A673 (cell line): ENCODE measurements at places on chromosomes 2 and 18. TPM values are rescaled to one million over a fixed set of nuclear protein-coding genes. Genes with fewer than 3 reads are reported as not detected.

DPP10 gene
- not detected in 2 replicates for total RNA-seq

GGCX gene
- 60.5 and 61.8 TPM in 2 replicates for total RNA-seq

DCAF17 gene
- total RNA-seq = 25.0 and 26.1 TPM in 2 replicates

CLEC4F gene
- 0.67 and 1.1 TPM in 2 replicates for total RNA-seq

MYCN gene
- 2.8 and 3.4 TPM in 2 replicates for total RNA-seq

CFAP53 gene
- 0.22 and 0.26 TPM in 2 replicates for total RNA-seq

FHOD3 gene
- total RNA-seq = 0.26 and 0.34 TPM in 2 replicates

ALPP gene
- not detected in 2 replicates for total RNA-seq

MYOM1 gene
- 0.37 and 0.46 TPM in 2 replicates for total RNA-seq

ZNF521 gene
- total RNA-seq = not detected in 2 replicates

IL1B gene
- 1.3 and 2.1 TPM in 2 replicates for total RNA-seq

- H3K36me3 ChIP-seq = no peaks in the 10 kb centered on the region
- no peak overlapping the region for H3K27ac ChIP-seq
- H3K4me1 ChIP-seq = peaks cover 13% of the 10 kb centered on the region
- no peaks in the 10 kb centered on the region for H3K27me3 ChIP-seq
- no peak overlapping the region for H3K4me3 ChIP-seq
- DNase-seq = peak; percentile 59
Observed at GRCh38 chr2:196277002-196277401, 105.6 kb upstream of the STK17B start.

- no peak overlapping the region for H3K27ac ChIP-seq
- no peak for DNase-seq
- no peak overlapping the region for H3K4me3 ChIP-seq
- no peaks in the 10 kb centered on the region for H3K27me3 ChIP-seq
- H3K4me1 ChIP-seq = no peaks in the 10 kb centered on the region
- no peaks in the 10 kb centered on the region for H3K36me3 ChIP-seq
Observed at GRCh38 chr18:42069036-42069435, 114.0 kb downstream of the PIK3C3 start.

DNA sequence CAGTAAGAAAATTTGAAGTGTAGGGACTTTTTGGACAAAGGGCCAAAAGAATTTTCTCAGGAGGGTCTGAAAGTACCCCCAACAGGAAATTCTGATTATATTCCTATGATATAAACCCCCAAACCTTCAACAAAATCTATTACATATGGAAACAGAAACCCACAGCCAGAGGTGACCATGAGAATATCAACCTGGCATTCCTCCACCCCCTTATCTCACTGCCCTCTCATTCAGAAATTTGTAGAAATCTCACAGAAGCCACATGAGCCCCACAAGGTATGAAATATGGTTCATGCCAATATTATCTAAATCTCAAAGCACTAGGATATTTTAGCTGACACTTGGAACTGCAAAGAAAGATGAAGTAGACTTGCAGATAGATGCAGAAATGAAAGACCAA lies 31.0 kb upstream of the RBBP8 start:
- no peaks in the 10 kb centered on the region for H3K27me3 ChIP-seq
- no peak for DNase-seq
- H3K36me3 ChIP-seq = no peaks in the 10 kb centered on the region
- no peak overlapping the region for H3K27ac ChIP-seq
- no peak overlapping the region for H3K4me3 ChIP-seq

DNA sequence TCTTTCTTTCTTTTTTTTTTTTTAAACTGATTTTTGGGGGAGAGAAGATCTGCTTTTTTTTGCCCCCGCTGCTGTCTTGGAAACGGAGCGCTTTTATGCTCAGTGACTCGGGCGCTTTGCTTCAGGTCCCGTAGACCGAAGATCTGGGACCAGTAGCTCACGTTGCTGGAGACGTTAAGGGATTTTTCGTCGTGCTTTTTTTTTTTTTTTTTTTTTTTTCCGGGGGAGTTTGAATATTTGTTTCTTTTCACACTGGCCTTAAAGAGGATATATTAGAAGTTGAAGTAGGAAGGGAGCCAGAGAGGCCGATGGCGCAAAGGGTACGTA lies 587 bp downstream of the MEIS1 start:
- H3K36me3 ChIP-seq = peaks cover 29% of the 10 kb centered on the region
- peak overlapping the region; percentile 95 for H3K27ac ChIP-seq
- H3K4me1 ChIP-seq = peaks cover 13% of the 10 kb centered on the region
- peak overlapping the region; percentile 59 for H3K4me3 ChIP-seq

- no peak overlapping the region for H3K27ac ChIP-seq
- no peaks in the 10 kb centered on the region for H3K4me1 ChIP-seq
- DNase-seq = no peak
- no peaks in the 10 kb centered on the region for H3K27me3 ChIP-seq
- H3K4me3 ChIP-seq = no peak overlapping the region
Observed at GRCh38 chr2:105400138-105400540, 1.3 kb upstream of the FHL2 start.

DNA sequence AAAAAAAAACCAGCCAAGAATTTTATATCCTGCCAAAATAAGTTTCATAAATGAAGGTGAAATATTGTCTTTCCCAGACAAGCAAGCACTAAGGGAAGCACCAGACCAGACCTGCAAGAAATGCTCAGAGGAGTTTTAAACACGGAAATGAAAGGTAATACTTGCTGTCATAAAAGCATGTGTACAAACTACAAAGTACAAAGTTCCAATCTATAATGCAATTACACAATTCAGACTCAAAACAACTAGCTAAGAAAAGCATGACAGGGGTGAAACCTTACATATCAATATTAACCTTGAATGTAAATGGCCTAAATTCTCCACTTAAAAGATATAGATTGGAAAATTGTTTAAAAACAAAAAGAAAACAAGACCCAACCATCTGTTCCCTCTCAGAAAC lies 45.0 kb upstream of the ASXL3 start:
- no peaks in the 10 kb centered on the region for H3K27me3 ChIP-seq
- no peak for DNase-seq
- no peak overlapping the region for H3K4me3 ChIP-seq
- no peak overlapping the region for H3K27ac ChIP-seq
- H3K36me3 ChIP-seq = no peaks in the 10 kb centered on the region

DNA sequence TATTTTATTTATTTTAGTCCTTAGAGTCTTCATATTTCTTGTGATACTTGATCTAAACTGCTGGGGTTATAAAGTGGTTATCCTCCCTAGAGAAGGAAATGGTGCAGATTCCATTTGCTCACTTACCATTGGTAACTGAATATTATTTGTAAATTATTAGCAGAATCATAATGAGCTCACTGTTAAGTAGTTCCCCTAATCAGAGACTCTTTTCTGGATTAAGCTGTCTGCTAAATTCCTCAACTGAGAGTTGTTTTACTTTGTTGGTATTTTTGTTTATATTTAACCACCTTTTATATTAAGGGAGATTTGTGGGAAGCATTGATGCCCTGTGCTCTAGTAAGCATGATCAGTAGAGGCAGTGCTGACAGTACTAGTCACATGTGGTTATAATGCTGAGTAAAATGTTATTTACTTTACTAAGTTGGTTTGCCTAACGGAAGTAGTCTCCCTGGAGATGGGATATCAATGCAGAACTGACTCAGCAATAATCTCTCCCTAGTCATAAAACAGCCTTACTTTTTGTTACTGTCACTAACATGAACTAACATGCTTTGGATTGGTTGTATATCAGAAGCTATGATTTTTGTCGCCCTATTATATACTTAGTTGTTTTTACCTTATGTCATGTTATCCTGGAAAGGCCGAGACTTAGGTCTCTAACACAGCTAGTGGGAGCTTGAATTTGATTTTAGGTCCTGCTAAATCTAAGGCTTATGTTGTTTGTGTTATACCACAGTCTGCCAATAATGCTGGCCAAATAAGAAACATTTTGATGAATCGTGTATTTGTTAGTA lies 166.7 kb downstream of the MCFD2 start:
- peaks cover 24% of the 10 kb centered on the region for H3K4me1 ChIP-seq
- H3K27ac ChIP-seq = peak overlapping the region; percentile 36
- peak; percentile 60 for DNase-seq
- no peaks in the 10 kb centered on the region for H3K27me3 ChIP-seq

GRCh38 chr2:54999182-54999581 lies 51.1 kb downstream of the RTN4 start:
- H3K4me1 ChIP-seq = peaks cover 53% of the 10 kb centered on the region
- peak; percentile 62 for DNase-seq
- no peak overlapping the region for H3K4me3 ChIP-seq

DNA sequence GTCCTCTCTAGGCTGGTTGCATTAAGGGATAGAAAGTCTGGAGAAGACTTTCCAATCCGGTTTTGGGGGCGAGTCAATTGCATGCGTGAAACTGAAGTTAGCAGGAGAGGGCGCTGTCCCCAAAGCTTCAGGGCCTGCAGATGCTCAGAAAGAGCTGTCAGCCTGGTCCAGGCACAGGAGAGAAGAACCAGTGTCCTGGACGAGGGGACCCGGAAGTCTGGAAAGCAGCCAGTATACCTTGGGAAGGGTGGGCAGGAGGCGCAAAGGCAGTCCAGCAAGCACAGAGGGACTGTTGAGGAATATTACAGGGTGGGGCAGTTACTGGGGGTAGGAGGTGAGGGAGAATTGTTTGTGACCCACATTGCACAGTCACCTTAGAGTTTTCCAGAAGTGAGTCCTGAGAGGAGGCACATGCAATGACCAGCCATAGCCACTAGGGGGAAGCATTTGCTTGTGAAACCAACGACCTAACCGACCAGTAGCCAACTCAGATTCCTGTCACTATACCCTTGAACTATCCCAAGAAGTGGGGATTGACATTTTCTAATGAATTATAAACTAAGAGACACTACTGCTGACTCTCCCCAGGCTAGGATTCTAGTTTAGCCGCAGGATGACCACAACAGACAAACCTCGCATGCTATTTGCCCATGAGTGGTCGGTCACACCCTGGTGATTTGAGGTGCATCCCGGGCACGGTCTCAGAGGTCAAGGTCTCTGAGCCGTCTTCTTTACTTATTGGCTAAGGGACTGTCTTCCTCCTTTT lies 172.8 kb downstream of the RDH14 start:
- no peaks in the 10 kb centered on the region for H3K36me3 ChIP-seq
- H3K4me1 ChIP-seq = no peaks in the 10 kb centered on the region
- H3K4me3 ChIP-seq = no peak overlapping the region
- no peak overlapping the region for H3K27ac ChIP-seq
- no peaks in the 10 kb centered on the region for H3K27me3 ChIP-seq

GRCh38 chr2:127665267-127665893 lies 9.9 kb downstream of the LIMS2 start:
- no peak overlapping the region for H3K4me3 ChIP-seq
- H3K27me3 ChIP-seq = peaks cover 12% of the 10 kb centered on the region
- no peaks in the 10 kb centered on the region for H3K36me3 ChIP-seq
- H3K27ac ChIP-seq = no peak overlapping the region
- H3K4me1 ChIP-seq = no peaks in the 10 kb centered on the region

DNA sequence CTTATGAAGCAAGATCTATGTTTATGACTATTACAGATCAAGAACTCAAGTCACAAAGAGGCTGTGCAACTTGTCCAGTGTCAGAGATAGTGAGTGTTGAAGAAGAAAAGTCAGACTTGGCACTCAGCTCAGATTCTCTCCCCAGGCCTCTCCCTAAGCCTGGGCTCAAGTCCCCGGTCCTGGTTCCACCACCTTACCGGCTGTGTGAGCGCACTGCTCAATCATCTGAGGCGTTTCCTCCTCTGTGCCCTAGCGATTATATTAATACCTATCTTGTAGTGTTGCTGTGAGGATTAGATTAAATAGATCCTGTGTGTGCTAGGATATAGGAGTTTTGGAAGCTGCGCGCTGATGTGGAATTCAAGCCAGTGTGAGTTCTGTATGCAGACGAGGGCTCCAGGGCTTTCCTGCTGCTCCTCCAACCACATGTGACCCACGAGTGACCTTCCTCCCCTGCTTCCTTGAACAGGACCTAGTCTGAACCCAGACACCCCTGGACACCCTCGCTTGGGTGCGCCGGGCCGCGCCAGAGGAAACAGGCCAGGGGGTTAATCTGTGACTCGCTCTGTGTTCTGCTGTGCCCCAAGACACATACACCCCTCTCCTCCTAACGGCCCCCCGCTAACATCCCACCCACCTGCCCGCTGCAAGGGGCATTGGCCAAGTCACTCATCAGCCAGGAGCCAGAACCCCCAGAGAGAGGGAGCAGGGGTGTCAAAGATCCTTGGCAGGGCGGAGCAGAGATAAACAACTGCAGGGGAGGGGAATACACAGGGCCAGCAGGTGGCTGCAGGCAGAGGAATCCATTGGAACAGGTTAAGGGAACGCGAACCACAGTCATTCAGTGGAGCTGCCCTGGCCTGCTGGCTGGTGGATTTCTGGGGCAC lies 38.3 kb downstream of the TNS1 start:
- H3K27me3 ChIP-seq = no peaks in the 10 kb centered on the region
- H3K27ac ChIP-seq = no peak overlapping the region
- no peak overlapping the region for H3K4me3 ChIP-seq
- no peaks in the 10 kb centered on the region for H3K36me3 ChIP-seq
- peaks cover 6% of the 10 kb centered on the region for H3K4me1 ChIP-seq

- no peak for DNase-seq
Observed at GRCh38 chr2:238852206-238852869, 4.5 kb downstream of the TWIST2 start.

GRCh38 chr2:186913870-186914269 lies 64.9 kb upstream of the ZSWIM2 start:
- H3K4me3 ChIP-seq = no peak overlapping the region
- no peaks in the 10 kb centered on the region for H3K27me3 ChIP-seq
- no peak for DNase-seq
- H3K4me1 ChIP-seq = no peaks in the 10 kb centered on the region
- H3K27ac ChIP-seq = no peak overlapping the region

DNA sequence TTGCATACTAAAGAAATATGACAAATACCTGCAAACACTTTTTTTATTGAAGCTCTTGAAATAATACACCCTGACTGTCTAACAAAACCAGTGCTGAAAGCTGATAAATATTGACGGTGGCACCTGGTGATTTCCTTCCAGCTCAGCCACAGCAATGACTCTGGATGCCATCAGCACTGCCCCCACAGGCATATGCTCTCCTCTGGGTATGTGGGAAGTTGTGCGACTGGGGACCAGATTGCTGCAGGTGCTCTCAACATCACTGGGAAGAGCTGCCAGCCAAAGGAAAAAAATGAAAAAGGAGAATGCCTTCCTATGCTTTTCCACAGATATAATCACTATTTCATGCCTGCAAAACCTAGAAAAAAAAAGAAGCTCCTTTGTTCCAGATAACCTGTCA lies 141.5 kb downstream of the PIGN start:
- H3K27me3 ChIP-seq = no peaks in the 10 kb centered on the region
- no peak overlapping the region for H3K4me3 ChIP-seq
- H3K27ac ChIP-seq = no peak overlapping the region
- no peaks in the 10 kb centered on the region for H3K4me1 ChIP-seq
- DNase-seq = no peak

- no peak for DNase-seq
- no peak overlapping the region for H3K27ac ChIP-seq
- no peaks in the 10 kb centered on the region for H3K36me3 ChIP-seq
- no peak overlapping the region for H3K4me3 ChIP-seq
- H3K4me1 ChIP-seq = no peaks in the 10 kb centered on the region
Observed at GRCh38 chr2:120472891-120473309, 127.0 kb downstream of the INHBB start.

DNA sequence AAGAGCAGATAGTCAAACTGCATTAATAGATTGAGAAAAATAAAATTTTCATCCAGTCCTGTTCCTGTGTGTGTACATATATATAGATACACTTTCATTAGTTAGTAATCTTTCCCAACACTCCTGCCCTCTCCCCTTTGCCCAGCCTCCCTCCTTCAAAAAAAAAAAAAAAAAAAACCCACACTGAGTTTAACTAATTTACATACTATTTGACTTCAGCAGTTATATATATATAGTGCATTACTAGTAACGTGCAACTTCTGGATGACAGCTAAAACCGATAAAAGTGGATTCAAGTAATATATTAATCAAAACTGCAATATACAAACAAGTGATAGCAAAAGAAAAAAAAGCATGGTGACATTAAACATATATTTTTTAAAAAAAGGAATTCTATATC lies 1.4 kb downstream of the FIGN start:
- DNase-seq = no peak
- H3K27me3 ChIP-seq = peaks cover 91% of the 10 kb centered on the region
- H3K4me3 ChIP-seq = no peak overlapping the region
- H3K4me1 ChIP-seq = no peaks in the 10 kb centered on the region
